ENCODE measurements at places on chromosomes 16 and 17.

GRCh38 chr17:78780335-78780734, 1.7 kb downstream of the CYTH1 start:
- DNase-seq = no peak

DNA sequence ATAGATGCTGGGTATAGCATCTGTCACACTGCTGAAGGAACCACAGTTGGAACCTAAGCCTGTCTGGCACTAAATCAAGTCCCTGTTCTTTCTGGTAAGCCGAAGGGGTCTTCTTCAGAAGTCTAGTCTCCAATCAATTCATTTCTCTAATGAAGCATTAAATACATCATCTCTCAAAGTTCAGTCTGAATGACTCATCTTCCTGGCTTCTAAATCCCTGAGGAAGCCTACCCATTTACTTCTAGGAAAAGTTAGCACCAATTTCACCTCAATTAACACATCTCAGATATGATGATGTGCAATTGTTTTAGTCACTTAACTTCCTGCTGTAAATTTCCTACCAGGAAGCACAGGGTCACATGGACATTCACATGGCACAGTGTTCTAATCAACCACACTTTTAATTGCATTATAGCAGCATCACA, 49.9 kb downstream of the TEX14 start:
- DNase-seq = no peak

DNA sequence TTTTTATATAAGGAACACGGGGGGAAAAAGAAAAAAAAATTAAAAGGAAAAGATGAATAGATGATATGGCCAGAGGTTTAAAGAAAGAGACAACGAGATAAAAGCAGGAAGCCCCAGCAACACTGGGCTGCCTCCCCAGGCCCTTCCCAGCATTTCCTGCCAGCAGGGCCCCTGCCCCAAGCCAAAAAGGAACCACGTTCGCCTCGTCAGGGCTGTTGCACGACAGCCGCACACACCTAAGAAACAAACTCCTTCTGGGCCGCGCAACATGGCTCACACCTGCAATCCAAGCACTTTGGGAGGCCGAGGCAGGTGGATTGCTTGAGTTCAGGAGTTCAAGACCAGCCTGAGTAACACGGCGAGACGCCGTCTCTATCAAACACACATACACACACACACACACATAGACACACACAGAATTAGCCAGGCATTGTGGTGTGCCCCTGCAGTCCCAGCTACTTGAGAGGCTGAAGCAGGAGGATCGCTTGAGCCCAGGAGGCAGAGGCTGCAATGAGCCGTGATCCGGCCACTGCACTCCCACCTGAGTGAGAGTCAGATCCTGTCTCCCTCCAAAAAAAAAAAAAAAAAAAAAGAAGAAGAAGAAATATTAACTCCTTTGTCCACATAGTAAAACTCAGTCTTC, 83.0 kb downstream of the ANKRD11 start:
- no peak for DNase-seq

GRCh38 chr16:50403491-50403890, 34.7 kb upstream of the BRD7 start:
- no peak for DNase-seq

DNA sequence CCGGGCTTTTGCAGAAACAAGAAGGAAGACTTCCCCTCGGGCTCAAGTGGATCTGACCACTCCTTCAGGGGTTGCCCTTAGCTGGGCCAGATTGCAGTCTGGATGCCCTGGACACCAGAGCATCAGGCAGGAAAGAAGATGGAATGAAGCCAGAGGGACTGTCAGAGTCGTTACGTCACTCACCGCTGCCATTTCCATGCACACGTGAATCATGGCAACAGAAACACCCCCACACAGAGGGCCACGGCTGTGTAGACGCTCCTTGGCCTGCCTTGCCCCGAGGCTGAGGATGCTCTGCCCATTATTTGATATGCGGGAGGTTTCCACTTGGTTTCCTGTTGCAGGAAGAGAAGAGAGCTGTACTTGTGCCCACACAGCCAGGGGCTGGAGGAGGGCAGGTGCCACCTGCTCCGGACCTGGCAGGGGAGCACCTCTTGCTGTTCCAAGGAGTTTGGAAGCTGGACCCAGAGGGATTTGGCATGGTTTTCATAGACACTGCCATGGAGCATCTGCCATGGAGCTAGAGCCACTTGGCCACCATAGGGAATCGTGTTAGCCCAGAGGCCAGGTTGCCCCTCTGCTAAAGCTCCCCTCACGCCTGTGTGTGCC, 29.4 kb downstream of the RBFOX3 start:
- DNase-seq = no peak

- no peak for DNase-seq
Measured at GRCh38 chr16:65102326-65102725, 19.5 kb downstream of the CDH11 start.

GRCh38 chr17:82317394-82318168, at the start of gene CD7:
TSS of gene CD7 (minus strand) at chr17:82317608. CDS start at chr17:82317495, 113 bp downstream.
- DNase-seq = peak; percentile 83

- no peak for DNase-seq
Measured at GRCh38 chr16:67445913-67446907, 15.3 kb downstream of the HSD11B2 start.

DNA sequence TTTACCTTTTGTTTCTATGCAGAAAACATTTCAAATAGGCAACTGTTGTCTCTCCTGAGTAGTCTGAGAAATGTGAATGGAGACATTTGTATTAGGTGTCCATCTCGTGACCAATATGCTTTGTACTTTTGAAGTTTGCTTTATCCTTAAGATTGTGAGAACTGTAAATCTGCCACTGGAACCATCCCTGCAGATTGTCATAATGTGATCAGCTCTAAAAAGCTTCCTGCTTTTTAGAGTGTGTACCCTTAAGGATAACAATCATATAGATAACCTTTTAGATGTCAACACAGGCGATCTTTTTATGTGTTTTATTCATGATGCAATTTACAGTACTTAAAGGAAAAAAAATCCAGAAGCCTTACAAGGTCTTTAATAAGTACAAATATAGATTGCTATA, 63.5 kb downstream of the PRKCA start:
- no peak for DNase-seq

DNA sequence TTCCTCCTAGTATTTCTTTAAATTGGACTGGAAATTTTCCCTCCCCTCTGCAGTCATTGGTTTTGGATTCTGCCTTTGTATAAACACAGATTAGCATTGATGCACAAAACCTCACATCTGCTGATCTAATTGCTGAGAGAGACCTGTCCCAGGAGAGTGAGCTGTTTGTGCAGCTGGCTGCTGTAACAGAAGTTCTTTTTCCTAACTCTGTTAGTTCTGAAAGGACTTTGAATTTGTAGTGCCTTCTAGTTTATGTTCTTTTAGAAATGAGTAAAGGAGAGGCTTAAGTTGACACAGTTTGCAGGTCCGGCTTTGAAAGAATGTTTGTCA, 45.2 kb upstream of the KPNB1 start:
- DNase-seq = no peak

- DNase-seq = no peak
Measured at GRCh38 chr17:71398800-71399219, 722.0 kb upstream of the SOX9 start.

- DNase-seq = no peak
Measured at GRCh38 chr17:44965481-44966234, 2.4 kb downstream of the C1QL1 start.

- DNase-seq = no peak
Measured at GRCh38 chr16:55393991-55394390, 70.0 kb downstream of the IRX6 start.

DNA sequence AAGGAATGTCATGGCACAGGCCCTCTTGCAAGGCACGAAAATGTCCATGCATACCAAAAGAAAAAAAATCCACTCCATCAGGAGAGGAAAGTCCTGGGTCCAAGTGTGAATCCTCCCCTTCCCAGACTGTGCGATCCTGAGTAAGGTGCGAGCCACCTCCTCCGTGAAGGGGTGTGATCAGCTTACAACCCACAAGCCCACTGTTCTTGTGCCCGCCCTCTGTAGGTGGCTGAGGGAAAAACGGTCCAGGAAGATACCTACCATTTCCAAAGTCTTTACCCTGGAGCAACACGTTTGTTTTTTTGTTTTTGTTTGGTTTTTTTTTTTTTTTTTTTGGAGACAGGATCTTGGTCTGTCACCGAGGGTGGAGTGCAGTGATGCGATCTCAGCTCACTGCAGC, 116.5 kb downstream of the ZNF423 start:
- no peak for DNase-seq

DNA sequence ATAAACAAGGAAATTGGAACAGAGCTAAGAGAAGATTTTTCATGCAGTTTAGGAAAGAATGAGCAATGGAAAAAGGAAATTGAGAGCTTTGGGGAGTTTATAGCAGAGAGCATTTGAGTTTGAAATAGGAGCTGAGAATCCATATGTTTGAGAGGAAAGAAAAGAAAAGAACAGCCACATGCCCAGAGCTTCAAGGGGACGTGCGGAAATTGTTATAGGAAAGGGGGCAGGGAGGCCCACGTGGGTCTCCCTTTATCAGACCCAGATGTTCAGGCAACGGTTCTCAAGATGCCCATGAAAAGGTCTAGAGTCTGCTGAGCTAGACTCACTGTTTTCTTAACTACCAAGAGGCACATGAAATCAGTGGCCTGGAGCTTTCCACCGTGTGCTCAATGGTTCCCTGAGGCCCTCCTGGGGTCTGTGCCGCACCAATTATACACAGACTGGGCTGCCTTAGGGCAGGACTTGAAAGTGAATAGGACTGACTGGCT, 31.2 kb downstream of the CHD9 start:
- DNase-seq = no peak

- DNase-seq = no peak
Measured at GRCh38 chr17:61750656-61751055, 112.7 kb downstream of the BRIP1 start.

DNA sequence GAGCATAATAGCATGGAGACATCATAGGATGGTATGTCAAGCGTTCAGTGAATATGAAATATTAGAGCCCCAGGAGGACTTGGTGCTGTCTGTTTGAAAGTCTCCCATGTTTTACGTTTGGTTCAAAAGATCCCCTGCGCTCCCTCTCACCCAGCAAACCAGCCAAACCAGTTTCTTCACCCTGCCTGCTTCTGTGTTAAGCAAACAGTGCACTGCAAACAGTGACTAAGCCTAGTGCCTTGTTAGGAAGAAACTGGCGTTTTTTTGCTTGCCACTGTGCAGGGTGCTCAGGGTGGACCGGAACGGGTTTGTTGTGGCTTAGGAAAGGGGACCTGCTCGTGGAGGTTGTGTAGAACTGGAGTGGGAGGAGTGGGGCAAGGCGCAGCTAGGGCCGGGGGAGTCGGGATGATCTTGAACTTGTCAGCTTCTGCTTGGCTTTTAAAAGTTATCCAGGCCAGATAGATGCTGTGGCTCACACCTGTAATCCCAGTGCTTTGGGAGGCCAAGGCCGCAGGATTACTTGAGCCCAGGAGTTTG, 7.7 kb downstream of the CDH1 start:
- no peak for DNase-seq

DNA sequence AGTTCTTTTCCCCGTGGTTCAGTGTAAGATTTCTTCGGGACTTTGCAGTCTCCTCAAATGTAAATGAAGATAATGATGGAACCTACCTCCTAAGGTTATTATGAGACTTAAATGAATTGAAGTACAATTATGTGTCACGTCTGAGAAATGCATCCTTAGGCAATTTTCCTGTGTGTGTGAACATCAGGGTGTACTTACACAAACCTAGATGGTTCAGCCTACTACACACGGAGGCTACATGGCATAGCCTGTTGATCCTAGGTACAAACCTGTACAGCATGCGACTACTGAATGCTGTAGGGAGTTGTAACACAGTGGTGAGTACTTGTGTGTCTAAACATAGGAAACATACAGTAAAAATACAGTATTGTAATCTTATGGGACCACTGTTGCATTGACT, 1.1 kb upstream of the FAM20A start:
- no peak for DNase-seq

DNA sequence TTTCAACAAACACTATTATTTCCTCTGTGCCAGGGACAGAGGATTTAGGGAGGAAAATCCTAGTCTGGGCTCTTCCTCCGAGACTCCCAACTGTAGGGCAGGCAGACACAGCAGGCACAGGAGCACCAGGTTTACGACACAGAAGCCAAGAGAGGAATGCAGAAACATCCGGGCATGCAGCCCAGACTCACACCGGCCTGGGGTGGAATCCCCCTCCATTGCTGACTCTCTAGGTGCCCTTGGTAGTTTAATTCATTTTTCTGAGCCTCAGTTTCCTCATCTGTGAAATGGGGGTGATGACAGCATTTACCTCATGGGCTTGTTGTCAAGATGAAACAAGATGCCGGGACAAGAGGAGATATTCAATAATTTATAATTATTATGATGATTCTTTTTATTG, 14.9 kb downstream of the CA4 start:
- DNase-seq = no peak

- DNase-seq = no peak
Measured at GRCh38 chr16:10228779-10229178, 46.6 kb upstream of the GRIN2A start.

GRCh38 chr16:14362774-14363371, 267.2 kb downstream of the PARN start:
- DNase-seq = no peak

DNA sequence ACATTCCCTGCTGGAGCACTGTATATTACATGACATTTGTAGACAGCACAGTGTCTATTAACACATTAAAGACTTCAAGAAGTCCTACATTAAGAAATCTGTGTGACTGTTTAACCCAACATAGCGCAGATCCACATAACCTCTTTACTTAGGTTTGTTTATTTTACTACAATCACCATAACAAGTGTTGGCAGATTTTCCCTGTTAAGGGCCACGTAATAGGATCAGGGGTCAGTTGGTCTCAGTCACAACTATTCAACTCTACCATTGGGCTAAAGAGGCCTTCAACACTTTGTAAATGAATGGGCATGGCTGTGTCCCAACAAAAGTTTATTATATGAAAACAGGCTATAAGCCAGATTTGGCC, 51.3 kb upstream of the ADORA2B start:
- DNase-seq = no peak

DNA sequence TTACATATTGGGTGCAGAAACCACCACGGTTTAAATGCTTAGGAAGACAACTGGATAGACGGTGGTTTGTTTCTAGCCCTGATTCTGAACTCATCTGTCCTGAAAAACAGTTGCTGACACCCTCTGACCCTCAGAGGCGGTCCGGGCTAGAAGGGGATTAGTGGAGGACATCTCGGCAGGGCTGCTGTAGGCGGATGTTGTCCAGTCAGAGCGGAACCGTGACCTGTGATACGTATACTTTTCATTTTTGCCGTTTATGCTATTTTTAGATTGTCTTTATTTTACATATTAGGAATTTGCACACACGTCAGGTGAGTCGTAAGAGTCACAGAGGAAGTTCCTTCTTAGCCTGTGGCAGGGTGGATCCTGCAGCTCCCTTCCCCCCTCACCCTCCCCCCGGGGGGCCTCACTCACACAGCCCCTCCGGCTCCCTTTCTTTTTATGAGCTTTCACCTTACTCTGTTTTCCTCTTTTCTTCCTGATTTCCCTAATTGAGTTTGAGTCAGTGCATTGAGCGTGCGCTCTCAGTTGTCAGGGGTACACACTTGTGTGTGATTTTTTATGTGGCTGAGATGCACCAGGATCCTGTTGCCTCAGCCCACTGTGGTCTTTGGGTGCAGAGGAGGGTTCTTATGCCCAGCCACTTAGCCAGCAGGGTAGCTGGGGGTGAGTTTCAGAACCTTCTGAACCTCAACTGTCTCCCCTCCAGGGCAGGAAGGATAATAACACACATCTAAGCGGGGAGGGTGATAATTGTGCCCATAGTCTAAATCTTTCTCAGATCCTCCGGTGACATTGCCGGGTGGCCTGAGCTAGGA, 211.1 kb upstream of the CHMP6 start:
- no peak for DNase-seq

GRCh38 chr17:73142872-73143381, 21.9 kb upstream of the SSTR2 start:
- DNase-seq = no peak

GRCh38 chr17:68260051-68260762, 12.4 kb downstream of the AMZ2 start:
- DNase-seq = no peak
